Daoy (cell line): ENCODE measurements at places on chromosomes 11 and 22.

DNA sequence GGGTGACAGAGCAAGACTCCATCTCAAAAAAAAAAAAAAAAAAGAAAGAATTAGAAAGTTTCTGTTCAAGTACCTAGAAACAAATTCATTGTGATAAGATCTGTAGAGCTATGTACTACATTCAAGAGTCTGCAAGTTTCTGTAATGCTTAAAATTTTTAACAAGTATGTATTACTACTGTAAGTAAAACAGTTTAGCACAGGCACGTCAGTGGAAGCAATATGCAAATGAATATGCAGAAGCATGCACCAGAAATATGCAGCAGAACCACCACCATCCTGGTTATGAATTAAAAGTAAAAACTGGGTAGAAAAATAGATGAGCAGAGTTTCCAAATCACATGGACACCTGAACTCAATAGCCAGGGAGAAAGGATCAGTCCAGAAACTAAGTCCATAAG, 19.3 kb downstream of the SBF2 start:
- DNase-seq = no peak

DNA sequence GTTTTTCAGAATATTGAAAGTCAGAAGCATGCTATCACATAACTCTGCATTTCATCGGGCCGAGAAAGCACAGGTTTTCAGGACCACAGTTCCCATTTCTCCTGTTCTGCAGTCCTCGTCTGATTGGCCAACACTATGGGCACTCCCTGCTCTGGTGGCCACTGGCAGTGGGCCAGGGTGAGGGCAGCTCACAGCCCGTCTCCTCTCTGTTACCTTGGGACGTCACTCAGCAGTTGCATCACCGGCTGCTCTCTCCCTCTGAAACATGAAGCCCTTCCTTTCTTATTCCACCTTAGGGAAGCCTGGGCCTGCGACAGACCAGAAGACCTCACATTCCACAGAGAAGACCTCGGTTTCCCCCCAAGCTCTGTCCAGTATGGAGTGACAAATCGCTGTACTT, 11.4 kb upstream of the MICAL3 start:
- peak; percentile 41 for DNase-seq

DNA sequence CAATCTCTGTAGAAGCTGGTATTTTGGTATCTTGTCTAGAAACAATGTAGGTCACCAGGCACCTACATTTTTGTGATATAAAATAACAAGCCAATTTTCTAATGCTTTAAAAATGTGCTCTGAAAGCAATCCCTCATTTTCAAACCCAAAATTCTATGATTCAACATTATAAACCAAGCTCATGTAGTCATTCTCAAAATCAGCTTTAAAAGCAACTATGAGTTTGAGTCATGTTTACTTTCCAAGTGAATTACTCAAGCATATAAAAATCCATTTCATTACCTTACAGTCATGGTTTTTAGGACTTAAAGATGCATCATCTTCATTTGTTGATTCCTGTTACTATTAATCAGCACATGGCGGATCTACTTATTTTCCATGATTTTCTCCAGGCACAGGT, 216.4 kb downstream of the GRM5 start:
- DNase-seq = no peak

- no peak for DNase-seq
Observed at GRCh38 chr22:19233189-19233661, 54.7 kb upstream of the SLC25A1 start.

- DNase-seq = no peak
Observed at GRCh38 chr11:70454197-70454767, 56.0 kb downstream of the CTTN start.

DNA sequence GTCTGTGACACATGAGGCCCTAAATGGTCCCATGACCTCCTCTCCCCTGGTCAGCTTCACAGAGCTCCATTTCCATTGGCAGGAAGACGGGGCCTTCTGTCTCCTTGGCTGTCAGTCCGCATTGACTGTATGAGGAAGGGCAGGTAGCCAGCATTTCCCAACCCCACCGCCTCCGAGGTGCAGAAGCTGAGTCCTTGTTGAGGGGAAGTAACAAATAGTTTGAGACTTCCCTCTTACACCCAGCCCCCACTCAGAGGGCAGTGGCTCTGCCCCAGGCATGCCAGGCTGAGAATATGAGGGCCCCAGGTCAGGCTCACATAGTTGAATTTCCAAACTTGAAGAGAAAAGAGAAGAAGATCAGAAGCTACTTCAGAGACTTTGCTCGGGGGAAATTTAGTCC, 611.1 kb downstream of the BRD1 start:
- DNase-seq = no peak

GRCh38 chr22:38657045-38657909, 839 bp downstream of the CBY1 start:
- DNase-seq = peak; percentile 29

DNA sequence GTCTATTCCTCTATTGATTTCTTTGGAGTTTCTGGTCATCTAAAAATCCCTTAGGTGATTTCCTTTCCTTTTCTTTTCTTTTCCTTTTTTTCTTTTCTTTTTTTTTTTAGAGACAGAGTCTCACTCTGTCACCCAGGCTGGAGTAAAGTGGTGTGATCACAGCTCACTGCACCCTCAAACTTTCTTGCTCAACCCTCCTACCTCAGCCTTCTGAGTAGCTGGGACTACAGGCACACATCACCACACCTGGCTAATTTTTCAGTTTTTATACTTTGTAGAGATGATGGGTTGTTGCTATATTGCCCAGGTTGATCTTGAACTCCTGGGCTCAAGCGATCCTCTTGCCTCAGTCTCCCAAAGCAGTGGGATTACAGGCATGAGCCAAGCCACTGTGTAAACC, 1.9 kb upstream of the C11orf52 start:
- DNase-seq = no peak

- no peak for DNase-seq
Observed at GRCh38 chr11:1665313-1665712, 31.7 kb upstream of the KRTAP5-6 start.

GRCh38 chr22:30187529-30188407, 58.8 kb downstream of the LIF start:
- DNase-seq = no peak

GRCh38 chr11:33982661-33983060, 68.9 kb upstream of the CAPRIN1 start:
- DNase-seq = no peak

- peak; percentile 11 for DNase-seq
Observed at GRCh38 chr11:31106968-31107576, 262.5 kb downstream of the DCDC1 start.

DNA sequence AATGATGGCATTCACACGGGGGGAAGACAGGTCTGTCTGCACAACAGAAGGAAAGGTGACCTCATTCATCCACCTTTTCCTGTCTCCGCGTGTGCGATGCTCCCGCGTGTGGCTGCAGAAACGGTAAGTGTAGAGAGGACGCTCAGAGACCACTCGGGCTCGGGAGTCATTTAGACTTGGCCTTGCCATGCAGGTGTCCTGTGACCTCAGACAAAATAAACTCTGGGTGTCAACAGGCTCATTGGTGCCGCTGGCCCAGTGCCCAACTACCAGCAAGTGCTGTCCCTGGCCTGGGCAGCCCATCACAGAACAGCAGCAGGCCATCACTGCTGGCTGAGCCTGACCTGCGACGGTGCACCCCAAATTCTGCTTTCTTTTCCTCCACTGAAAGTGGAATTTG, 48.1 kb upstream of the ARFGAP3 start:
- DNase-seq = no peak

GRCh38 chr22:22103078-22103875, 120.7 kb upstream of the TOP3B start:
- no peak for DNase-seq

- no peak for DNase-seq
Observed at GRCh38 chr11:39917256-39917655, 1542.2 kb downstream of the LRRC4C start.

GRCh38 chr22:21632237-21632895, at the start of gene CCDC116:
TSS of gene CCDC116 (plus strand) at chr22:21632760. CDS start at chr22:21633182, 422 bp downstream.
- no peak for DNase-seq
